ENCODE measurements at places on chromosomes 12 and 14.

DNA sequence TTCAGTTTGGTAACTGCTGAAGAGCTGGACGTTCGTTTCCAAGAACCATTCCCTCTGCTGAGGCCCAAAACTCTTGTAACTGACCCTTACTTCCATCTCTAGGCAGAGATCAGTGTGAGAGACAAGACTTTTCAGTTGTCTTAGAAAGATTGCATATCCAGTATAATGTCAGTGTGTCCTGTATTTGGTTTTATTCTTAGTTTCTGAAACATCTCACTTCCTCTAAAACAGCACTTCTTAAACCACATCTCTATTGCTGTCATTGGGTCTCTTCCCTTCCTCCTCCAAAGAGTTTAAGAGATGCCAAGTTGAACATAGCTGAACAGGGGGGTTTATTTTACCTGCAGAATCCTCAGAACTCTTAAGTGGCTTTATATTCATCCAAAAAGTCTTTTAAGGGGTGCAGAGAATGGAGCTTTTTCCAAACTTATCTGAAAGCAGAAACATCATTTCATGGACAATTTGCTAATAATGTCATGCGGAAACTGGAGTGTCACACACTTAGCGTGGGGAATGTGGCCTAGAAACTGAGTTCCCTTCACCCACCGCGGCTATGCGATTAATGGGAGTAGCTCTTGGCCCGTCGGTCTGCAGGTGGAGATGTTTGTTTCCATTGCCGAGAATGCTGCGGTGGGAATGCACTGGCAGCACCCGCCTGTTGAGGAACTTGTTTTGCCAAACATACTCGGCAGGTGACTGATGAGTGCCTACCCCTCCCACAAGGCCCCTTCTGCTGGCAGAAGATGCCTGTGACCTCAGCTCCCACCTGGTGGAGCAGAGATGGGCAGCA, 148.2 kb downstream of the ADGRD1 start:
- DNase-seq, result no peak

DNA sequence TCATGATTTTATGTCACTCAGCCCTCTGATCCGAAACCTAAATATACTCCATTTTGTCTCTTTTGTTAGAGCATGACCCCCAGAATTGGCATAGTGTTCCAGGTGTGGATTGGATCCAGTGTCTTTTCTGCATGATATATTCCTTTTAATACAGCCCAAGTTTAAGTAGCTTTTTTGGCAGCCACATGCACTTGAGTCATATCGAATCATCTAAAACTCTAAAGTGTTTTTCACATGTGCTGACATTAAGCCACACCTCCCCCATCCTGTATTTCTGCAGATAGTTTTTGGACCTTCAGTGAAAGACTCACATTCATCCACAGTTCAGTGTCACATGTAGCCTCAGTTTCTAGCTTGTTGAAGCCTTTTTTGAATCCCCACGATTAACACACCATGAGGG, 30.6 kb downstream of the BORCS5 start:
- DNase-seq, result no peak

DNA sequence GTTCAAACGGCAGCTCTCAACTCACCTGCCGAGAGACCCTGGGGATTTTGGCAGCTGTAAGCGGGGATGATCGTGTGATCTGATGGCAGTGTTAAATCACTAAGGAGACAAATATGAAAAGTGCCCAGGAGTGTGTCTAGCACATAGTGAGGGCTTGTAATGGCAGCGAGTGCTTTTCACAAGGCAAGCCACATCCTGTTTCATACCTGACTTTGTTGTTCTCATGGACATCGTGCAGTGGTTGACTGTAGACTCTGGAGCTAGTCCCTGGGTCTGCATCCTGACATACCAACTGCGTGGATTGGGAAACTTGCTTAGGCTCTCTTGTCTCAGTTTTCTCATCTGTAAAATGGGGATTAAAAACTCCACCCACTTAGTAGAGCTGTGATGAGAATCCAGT, 148.5 kb downstream of the VRK1 start:
- DNase-seq, result no peak

GRCh38 chr12:76539727-76540126, 19.8 kb downstream of the OSBPL8 start:
- no peak for DNase-seq
